Non-pigmented ciliary epithelial cell (primary cell): ENCODE measurements at places on chromosomes 2 and 18.

DNA sequence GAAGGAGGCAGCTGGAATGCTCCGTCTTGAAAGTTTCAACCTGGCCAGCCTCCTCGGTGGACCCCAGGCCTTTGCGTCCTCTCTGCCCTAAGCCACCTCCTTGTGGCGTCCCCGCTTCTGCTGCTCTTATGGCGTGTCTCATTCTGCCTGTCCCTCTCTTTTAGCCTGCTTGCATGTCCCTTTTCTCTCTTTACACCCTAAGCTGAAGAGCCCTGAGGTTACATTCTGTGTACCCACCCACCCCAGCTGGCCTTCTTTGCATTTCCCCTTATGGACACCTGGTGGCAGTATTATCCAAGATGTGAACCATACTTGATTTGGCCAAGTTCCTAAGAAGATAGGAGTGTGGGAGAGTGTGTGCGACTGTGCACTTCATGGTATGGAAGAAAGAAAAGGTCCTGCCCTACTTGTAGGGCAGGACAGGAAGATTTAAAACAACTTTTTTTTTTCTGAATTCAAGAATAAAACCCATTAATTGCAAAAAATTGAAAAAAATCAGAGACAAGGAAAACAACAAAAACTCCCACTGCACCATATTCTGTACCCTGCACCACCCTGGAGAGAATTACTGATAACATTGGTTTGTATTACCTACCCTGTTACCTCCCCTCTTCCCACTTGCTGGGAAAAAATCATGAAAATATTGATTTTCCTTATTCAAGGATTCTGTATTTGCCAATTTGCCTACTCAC, 77.4 kb downstream of the DYSF start:
- no peak for DNase-seq

DNA sequence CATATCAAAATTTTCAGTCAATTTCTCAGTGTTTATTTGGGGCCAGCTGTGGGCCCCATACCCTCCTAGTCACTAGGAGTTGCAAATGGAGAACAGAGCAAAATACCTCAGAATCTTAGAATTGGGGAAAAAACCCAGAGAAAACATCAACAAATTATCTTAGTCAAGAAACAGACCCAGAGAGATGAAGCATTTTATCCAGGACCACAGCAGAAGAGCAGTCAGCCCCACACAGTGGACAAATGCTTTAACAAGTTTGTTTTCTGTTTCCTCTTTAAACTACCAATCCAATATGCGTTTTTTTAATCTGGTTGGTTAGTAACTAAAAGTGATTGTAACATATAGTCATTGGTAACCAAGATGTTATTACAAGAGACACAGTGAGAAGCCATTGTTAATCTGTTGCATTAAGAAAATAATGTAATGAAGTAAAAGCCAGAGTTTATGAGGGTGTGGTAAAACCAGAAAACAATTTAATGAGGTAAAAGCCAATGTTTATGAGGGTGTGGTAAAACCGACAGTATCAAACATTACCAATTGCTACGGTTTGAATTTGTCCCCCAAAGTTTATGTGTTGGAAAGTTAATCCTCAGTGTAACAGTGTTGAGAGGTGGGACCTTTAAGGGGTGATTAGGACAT, 60.7 kb upstream of the COX7A2L start:
- DNase-seq = no peak

GRCh38 chr2:34229998-34230397, 630.9 kb upstream of the FAM98A start:
- no peak for DNase-seq

DNA sequence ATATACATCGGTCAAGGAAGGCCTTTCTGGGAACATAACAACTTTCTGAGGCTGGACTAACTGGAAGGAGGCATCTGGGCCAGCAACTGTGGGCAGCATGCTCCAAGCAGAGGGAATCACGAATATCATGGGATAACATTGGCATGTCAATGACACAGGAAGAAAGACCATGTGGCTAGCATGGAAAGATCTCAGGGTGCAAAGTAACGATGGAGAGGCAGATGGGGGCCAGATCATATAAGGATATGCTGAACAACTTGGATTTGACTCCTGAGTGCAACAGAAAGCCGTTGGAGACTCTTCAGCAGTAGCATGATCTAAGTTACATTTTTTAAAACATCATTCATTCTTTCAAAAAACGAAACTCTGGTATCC, 133.6 kb downstream of the FOXI3 start:
- DNase-seq = no peak

DNA sequence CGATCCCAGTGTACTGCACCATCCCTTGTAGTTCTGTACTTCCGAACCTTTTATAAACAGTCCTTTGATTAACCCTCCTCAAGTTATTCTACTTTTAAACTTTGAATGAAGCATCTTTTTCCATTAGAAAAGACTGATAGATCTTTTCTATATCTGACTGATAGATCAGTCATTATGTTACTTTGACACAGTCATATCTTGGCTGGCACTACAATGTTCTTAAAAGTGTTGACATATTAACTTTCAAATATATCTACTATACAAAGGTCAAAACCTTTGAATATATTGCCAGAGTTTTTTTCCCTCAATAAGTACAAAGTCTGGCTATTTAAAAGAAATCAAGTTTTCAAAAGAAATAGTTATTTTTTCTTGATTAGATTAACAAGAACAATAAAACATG, 35.4 kb upstream of the NABP1 start:
- no peak for DNase-seq

- DNase-seq = no peak
Measured at GRCh38 chr18:35106845-35107148, 65.6 kb downstream of the MAPRE2 start.

DNA sequence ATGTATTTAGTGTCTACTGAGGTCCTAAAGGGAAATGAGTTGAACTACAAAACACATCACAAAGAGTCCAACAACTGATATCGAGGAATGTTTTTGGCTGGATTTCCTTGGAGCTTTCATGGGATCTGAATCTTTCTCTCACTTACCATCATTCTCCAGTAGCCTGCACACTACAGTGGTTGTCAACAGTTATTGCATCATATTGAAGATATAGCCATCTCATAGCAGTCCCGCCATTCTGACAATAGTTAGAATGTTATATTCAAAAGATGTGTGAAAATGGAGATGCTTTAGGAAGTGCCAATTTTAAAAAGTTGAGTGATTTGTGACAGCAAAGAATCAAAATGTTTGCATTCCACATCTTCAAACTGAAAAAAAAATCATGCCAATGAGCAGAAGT, 186.8 kb downstream of the DSC3 start:
- DNase-seq = no peak
